ENCODE measurements at places on chromosomes 5 and 9.

GRCh38 chr5:155001523-155001922 is 12.0 kb upstream of the KIF4B start:
- no peak for DNase-seq

GRCh38 chr9:5783982-5784381 is 48.9 kb downstream of the ERMP1 start:
- DNase-seq: no peak

DNA sequence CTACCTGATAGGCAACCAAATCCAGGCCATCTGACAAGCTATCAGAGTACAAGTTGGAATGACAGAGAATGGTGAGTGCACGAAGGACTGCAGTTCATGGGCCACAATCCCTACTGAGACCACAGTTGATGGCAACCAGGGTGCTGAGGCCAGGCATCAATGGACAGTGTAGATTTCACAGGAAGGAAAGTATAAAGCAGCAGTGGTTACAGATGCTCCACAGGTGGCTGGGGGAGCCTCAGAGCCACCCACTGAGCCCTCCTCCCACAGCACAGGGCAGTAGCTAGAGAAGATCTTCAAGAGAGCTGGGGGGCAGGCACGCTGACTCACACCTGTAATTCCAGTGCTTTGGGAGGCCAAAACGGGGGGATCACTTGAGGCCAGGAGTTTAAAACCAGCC is 49.4 kb downstream of the RETREG1 start:
- no peak for DNase-seq

DNA sequence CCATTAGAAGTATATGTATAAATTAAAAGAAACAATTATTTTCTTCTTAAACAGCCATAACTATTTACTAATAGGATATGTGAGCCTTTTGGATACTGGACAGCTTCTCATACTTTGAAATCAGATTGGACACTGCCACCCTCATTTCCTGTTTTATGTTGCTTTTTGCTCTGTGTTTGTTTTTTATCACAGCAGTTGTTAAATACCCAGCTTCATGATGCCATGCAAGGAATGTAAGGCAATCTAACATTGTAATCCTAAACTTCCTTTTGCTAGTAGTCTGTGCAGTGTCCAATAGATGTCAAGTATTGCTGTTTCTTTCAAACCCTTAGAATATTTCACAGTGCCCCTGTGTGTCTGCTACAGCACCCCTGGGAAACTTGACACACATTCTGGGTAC is 56.2 kb downstream of the CNTLN start:
- DNase-seq: no peak

DNA sequence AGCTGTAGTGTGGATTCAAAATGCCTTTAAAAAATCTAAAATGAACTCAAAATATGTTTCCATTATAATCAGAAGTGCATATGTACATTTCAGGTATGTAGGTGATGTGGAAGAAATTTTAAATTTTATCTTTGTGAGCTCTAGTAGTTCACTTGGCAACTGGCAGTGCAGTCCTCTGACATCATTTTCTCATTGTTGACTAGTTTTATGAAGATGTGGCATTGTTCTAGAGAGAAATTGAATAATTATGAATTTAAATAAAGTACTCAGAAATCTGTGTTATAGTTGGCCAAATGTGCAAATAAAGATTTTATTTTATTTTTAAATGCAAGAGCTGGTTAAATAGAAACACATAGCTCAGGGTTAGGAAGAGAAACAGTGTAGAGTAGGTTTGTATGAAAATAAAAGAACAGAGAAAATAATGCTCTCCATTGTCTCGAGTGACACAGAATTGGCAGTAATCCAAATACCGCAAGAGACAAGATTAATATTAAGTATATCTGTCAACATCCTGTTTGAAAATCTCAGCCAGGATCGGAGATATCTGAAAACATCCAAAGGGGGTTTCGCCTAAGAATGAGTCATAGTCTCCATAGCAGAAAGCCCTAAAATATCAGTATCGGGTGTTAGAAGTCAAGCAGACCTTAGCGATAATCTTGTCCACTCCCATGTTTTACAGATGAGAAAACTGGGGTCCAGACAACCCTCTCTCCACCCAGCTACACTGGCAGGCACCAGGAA is 189.4 kb downstream of the CCDC192 start:
- DNase-seq: no peak

GRCh38 chr5:68872088-68872839 is 221.6 kb upstream of the SLC30A5 start:
- DNase-seq: no peak

All from T-helper 2 cell treated with Interferon-gamma antibody and Interleukin-4, amounts not matched to agents 5 μg/mL and 100 μg/mL, for 36 hours (primary cell).